ENCODE measurements at places on chromosomes 4 and X. TPM values are rescaled to one million over a fixed set of nuclear protein-coding genes. Genes with fewer than 3 reads are reported as not detected.

DNA sequence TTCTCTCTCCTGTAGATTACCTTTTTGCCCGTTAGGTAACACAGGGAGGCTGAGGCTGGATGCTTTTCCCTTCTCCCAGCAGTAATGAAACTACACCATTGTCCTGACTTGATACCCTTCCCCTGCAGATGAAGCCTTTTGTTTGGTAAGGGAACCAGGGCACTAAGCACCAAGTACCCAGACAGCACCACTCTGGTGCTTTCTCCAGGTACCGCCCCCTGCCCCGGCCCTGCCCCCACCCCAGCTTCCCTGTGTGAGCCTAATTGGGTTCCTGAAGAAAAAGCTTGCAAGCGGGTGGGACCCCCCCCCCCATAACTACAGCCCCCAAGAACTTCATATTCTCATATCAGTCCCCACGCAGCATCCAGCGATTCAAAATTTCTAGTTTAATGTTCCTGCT, 79.8 kb downstream of the JADE3 start:
- no peak for DNase-seq

GRCh38 chr4:53431052-53431451, 53.6 kb downstream of the FIP1L1 start:
- DNase-seq, result no peak

DNA sequence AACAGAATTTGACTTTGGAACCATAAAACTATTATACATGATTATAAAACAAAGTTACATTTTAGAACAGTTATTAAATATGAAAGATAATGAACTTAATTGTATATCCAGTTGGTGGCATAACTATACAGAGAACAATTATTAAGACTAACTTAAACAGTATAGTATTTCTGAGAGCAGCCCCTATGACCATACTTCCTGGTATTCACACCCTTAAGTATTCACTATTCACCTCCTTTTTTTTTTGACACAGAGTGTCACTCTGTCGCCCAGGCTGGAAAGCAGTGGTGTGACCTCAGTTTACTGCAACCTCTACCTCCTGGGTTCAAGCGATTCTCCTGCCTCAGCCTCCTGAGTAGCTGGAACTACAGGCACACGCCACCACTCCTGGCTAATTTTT, 74.5 kb downstream of the FRYL start:
- no peak for DNase-seq

GRCh38 chrX:133745349-133745748, 240.0 kb downstream of the GPC3 start:
- no peak for DNase-seq

GRCh38 chrX:153875391-153876111, 10.4 kb downstream of the L1CAM start:
- no peak for DNase-seq

- no peak for DNase-seq
These were observed 234.8 kb downstream of the SCFD2 start for GRCh38 chr4:53130896-53131561.

DNA sequence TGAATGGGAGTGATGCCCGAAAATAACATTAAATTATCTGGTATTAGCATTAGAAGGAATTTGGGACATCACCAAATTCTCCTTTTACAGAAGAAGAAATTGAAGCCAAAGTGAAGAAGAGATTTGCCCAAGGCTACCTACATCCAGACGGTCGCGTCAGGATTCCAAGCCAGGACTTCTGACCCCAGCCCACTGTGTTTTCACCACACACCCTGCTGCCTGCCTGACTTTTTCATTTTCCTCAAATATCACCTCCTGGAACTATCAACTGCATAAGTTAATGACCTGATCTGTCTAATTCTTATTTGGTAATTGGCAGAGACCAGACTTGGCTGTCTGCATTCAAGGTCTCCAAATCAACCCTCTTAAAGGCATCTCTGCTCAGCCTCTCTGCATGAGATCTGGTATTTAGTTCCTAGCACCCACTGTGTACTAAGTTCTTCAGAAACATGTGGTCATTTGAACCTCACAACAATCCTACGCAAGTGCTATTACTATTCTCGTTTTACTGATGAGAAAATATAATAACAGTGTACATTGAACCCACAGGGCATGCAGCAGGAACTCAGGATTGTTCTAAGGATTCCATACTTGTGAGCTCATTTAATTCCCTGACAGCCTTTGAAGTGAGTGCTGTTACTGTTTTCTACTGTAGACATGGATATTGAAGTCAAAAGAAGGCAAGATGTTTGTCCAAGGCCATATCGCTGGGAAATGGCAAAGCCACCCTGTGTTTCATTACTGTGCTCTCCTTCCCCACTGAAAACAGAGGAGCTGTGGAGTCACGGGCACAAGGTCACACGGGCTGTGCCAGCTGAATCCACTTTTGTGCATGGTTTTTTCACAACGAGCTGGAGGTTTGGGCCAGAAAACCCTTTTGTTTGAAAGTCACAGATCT, 195.2 kb upstream of the C1QTNF7 start:
- no peak for DNase-seq

DNA sequence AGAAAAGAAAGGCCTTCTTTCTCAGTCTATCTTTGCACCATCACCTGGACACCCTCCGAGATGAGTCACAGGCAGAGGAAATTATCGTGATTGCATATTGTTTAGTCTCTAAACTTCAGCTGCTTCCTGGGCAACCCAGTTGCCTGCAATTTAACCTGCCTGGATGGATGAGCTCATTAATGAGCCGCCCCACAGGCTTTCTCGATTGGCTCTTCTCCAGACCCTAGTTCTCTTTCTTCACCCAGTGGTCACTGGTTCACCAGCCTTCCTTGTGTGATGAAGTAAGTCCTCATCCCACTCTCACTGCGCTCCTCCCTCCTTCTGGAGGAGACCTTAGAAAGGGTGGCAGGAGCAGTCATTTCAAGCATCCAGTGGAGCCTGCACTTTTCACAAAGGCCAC, 94.4 kb downstream of the SOWAHB start:
- DNase-seq, result no peak

DNA sequence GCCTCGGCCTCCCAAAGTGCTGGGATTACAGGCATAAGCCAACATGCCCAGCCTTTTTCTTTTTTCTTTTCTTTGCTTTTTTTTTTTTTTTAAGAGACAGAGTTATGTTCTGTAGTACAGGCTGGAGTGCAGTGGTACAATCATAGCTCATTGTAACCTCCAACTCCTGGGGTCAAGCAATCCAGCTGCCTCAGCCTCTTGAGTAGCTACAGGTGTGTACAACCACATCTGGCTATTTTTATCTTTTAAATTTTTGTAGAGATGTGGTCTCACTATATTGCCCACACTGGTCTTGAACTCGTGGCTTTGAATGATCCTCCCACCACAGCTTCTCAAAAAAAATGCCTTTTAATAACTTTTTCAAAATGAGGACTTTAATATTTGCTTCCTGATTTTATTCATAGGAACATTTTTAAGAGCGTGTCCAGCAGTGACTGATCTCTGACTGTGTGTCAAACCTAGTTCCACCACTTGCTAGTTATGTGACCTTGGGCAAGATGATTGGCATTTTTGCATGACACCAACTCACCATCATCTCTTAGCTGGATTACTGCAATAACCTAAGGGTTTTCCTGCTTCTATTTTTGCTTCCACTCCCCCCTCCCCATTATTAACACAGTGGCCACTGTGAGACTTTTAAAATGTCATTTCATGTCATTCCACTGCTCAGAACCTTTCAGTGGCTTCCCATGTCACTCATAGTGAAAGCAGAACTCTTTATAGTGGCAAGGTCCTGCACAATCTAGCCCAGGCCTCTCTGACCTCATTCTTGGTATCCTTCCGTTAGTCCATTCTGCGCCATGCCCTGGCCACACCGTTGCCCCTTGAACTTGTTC, 4.5 kb upstream of the TNIP3 start:
- no peak for DNase-seq

DNA sequence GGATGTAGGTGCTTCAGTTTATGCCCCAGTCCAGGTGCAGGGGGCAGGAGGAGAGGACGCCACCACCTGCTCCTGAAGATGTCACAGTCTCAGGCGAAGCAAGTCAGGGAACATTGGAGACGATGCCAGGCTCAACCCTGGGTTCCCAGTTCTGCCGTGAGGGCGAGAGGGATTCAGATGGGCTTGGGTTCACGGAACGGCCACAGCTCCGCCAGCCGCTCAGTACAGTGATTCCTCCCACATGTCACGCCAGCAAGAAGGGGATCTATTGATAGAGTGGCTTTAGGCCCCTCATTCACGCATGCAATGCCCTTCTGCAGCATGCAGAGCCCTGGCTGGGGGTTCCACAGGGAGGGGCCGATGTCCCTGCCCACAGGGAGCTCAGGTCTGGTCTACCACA, 34.2 kb downstream of the ADRA2C start:
- DNase-seq, result no peak

DNA sequence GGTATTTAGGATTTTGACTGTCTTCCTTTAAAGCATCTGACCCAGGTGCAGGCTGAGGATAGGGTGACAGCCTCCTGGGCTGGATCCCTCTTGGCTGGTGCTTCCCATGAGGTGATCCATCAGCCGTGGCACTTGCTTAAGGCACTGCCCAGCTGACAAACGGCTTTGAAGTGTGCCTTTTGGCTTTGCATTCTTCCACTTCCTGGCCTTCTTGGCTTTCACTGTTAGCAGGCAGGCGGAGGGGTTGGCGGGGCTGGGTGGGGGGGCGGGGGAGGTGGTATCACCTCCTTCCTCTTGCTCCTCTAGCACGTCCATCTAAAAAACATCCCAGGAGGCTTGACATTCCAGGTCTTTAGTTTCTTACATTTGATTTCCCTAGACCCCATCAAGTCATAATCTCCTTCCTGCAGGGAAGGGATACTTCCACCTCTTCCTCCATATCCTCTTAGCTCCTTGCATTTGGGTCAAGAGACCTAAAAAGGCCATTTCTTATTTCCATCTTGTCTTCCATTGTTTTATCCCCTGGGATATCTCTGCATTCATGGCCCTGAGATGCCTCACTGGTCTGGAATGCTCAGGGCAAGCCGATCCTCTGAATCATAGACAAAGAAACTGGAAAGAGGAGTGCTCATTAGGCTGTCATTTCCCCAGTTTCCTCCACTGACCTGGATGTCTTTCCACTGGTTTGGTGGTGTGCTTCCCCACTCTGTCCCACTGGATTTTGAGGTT, 11.3 kb upstream of the APLN start:
- no peak for DNase-seq

DNA sequence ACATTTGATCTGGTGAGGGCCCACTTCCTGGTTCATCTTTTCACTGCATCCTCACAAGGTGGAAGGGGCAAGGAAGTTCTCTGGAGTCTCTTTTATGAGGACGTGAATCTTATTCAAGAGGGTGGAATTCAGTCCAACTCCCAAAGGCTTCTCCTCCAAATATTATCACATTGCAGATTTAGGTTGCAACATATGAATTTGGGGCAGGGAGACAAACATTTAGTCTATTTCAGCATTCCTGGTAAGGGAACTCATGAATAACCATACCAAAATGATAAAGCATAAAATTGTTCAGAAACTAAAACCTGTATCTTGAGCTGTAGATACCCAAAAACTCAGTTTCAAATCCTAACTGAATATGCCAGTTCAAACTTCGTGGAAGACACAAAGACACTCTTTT, 246.8 kb downstream of the QDPR start:
- no peak for DNase-seq

- no peak for DNase-seq
These were observed 256.1 kb upstream of the PITX2 start for GRCh38 chr4:110878956-110879355.

DNA sequence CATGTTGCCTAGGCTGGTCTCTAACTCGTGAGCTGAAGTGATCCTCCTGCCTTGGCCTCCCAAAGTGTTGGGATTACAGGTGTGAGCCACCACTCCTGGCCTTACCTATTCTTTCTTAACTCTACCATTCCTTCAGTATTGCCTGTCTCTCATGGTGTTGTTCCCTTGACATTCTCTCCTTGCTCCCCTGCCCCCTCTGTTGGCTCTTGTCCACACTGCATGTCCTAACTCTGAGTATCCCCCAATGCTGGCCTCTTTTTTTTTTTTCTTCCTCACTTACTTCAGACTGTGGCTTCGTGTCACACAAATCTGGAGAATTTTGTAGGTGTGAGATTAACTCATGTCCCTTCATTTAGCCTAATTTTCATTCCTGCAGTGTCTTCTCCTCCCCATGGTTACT, 22.9 kb upstream of the FRMPD4 start:
- DNase-seq, result no peak

DNA sequence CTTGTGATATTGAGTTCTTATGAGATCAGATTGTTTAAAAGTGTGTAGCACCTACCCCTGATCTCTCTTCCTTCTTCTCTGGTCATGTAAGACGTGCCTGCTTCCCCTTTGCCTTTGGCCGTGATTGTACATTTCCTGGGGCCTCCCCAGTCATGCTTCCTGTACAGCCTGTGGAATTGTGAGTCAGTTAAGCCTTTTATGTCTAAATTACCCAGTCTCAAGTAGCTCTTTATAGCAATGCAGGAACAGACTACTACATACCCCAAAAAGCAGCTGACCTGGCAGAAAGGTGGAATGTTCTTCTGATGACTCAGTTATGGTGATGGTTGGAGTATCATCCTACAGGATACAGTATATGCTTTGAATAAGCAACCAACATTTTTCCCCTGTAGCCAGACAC, 11.4 kb upstream of the MCUB start:
- DNase-seq, result no peak

GRCh38 chr4:66929748-66930147, 615.6 kb downstream of the CENPC start:
- no peak for DNase-seq

DNA sequence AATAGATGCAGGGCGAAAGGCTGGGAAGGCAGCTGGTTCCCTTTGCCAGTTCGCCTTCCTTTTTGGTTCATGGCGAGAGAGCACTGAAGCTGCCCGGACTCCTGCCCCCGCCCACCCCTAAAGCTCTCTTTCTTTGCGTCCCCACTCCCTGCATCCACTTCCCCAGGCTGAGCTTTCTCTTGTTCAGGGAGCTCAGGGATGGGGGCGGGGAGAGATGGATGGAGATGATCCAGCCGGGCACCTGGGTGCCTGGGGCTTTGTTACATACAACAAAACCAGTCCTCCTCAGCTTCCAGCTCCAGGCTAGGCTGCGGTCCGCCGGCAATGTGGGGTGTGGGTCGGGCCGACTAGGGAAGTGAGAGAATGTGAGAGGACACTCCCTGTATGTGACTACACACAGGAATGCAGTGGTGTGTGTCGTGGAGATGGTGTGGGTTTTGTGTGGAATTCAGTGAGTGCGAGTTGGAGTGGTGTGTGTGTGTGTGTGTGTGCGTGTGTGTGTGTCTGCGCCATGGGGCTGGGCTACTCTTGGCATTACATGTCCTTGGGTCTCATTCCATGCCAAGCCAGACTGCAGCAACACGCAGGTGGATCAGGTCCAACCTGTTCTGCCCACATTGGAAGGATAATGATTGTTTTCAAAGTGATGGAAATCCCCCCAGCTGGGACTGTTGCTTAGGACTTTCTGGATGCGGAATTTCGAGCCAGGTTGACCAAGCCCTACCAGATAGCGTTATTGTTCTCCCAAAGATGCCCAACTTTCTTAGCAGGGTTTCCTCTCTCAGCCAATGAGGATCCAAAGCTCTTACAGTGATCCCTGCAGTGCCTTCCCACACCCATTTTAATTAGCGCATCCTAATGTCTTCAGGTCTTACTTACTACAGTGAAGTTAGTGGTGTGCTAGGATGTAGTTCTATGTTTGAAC, 149.4 kb upstream of the CHRDL1 start:
- no peak for DNase-seq

- no peak for DNase-seq
These were observed 136.8 kb downstream of the ADGRL3 start for GRCh38 chr4:61336916-61337315.

STIM2 gene
- polyA plus RNA-seq, result 14.9 TPM

CCDC158 gene
- 0.23 TPM for polyA plus RNA-seq

CD99L2 gene
- 54.4 TPM for polyA plus RNA-seq

SORBS2 gene
- 493 TPM for polyA plus RNA-seq

CXCL6 gene
- polyA plus RNA-seq, result not detected

ANAPC4 gene
- 20.9 TPM for polyA plus RNA-seq

FREM3 gene
- 0.13 TPM for polyA plus RNA-seq

UNC5C gene
- 3.7 TPM for polyA plus RNA-seq
